ENCODE measurements at places on chromosomes 7 and 10. TPM values are rescaled to one million over a fixed set of nuclear protein-coding genes. Genes with fewer than 3 reads are reported as not detected.

GRCh38 chr7:116524609-116525297, at the start of gene CAV1:
CAV1 (plus strand) TSS chr7:116525036; CDS start chr7:116525063, 27 bp downstream.
- peak; percentile 97 for DNase-seq

- DNase-seq: no peak
Observed at GRCh38 chr10:132590094-132590751, 52.6 kb downstream of the INPP5A start.

- no peak for DNase-seq
Observed at GRCh38 chr10:1498746-1499358, 238.5 kb downstream of the ADARB2 start.

DNA sequence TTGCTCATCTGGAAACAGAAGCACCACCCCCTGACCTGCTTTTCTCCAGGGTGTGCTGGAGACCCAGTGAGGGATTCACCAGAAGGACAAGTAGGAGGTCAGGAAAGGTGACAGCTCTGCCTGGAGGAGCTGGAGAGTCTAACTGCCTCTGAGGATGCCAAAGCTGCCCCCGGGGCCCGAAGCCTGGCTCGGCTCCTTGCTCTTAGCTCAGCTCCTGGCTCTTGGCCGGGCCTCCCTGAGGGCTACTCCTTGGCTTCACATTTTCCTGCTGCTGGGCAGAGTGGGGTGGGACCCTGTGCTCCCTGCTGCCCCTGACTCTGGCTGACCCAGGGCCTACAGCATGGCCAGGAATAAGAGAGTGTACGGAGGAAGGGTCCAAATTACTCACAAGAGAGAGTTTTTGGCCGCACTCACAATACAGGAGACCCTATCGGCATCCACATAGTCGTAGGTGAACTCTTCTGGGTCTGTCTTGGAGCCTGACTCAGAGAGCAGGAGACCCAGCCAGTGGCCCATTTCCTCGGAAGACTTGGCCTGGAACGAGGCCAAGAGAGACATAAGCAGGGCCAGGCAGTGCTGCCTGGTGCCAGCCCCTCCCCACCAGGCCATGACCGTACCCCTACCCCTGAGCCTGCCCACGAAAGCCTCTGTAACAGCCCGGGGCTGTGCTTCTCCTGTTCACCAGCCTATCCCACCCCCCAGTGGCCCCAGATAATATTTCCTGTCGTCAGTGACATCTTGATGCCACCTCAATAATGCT, 63.1 kb downstream of the VWA2 start:
- no peak for DNase-seq

The STAMBPL1 gene
- 13.0 TPM for total RNA-seq

The LIPF gene
- total RNA-seq: not detected

- DNase-seq: no peak
Observed at GRCh38 chr7:96184783-96185182, 137.1 kb downstream of the SLC25A13 start.

The SHH gene
- total RNA-seq: not detected

- no peak for DNase-seq
Observed at GRCh38 chr10:85995791-85996190, 370.8 kb downstream of the GRID1 start.

The CCDC172 gene
- total RNA-seq: not detected

DNA sequence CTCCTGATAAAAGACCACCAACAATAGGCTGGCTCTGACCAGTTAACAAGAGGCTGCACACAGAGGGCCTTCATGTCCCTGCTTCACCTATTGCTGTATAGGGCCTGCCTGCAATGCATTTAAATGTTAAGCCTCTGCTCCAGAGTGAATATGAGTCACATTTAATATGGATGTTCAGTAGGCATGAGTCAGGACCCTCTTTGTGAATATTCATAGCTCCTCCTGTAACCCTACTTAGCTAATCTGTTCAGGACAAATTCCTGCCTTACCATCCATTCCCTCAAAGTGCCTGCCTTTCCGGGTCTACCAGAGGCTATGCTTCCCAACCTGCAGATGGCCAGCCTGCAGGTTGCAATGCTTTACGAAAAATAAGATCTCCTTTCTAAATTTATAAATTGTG, 32.5 kb downstream of the ARHGAP22 start:
- no peak for DNase-seq

DNA sequence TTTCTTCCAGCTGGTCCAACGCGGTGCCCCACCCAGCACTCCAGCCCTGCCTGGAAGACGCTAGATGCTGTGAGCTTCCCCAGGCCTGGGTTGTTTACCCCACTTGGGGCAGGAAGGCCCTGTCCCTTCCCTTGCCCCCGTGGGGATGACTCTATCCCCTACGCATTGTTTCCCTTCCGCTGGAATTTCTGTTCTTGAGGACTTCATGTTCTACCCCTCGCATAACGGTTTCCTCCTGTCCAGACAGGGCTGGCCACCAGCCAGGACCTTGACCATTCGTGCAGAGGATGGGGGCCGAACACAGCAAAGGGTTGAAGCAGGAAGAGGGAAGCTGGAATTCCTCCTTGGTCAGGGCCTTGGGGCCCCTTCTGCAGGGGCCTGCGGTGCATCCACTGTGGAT, 14.7 kb upstream of the SERPINE1 start:
- no peak for DNase-seq

The CTTNBP2 gene
- total RNA-seq: 7.6 TPM

DNA sequence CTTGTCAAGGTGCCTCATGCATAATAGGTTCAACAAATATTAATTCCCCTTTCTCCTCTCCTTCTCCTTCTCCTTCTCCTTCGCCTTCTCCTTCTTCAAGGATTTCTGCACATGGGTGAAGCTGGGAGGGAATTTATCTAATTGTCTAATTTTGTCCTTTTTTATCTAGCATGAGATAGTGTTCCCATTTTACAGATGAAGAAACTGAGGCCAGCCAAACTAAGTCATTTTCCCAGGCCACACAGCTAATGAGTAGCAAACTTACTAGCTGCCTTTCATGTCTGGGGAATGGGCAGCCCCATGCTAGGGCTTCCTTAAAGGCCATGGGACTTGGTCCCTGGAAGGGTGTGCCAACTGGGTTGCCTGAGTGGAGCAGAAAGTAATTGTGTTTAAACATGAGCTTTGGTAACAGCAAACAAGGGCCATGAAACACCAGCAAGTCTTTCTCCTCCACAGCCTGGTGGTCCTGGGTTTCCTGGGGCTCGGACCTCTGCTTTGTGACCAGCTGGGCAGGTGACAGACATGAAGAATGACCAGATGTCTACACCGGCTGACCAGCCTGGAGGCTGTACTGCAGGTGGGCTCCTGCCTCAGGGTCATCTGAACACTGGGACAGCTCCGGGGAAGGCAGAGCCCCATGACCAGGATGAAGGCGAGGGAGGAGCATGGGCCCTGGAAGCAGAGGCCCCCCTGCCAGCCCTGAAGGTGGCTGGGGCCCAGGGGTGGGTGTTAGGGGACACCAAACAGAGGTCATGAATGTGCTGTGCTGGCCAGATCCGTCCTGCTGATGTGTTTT, 138.0 kb downstream of the PTPN20 start:
- DNase-seq: peak; percentile 67

DNA sequence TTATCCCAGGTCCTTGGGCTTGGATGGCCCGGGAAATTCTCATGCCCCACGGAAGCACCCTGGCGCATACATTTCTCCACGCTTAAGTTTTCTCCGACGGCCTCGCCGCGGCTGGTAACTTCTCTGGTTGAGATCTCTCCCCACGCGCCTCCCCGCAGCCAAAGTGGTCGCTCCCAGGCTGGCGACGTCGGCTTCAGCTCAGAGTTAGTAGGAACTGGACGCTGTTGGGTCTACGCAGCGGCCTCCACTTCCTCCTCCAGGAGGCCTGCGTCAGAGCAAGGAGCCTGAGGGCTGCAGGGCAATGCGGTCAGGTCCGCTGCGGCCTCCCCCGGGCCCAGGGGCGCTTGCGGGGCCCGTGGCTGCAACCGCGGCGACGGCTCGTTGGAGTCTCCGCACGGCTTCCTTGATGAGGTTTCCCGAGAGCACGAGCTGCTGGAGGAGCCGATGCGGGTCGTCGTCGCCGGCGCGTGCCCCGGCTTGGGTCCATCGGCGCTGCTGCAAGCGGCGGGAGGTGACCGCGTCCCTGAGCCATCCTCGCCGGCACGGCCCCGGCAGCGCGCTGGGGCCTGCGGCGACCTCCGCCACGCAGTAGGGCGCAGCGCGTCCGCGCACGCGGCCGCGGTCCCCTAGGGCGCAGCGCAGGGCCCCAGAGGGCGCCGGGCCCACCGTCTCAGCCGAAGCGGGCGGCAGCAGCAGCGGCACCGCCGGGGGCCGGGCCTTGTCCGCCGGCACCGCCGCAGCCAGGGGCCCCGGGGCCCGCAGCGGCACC, 744 bp downstream of the FRAT2 start:
- peak; percentile 25 for DNase-seq

DNA sequence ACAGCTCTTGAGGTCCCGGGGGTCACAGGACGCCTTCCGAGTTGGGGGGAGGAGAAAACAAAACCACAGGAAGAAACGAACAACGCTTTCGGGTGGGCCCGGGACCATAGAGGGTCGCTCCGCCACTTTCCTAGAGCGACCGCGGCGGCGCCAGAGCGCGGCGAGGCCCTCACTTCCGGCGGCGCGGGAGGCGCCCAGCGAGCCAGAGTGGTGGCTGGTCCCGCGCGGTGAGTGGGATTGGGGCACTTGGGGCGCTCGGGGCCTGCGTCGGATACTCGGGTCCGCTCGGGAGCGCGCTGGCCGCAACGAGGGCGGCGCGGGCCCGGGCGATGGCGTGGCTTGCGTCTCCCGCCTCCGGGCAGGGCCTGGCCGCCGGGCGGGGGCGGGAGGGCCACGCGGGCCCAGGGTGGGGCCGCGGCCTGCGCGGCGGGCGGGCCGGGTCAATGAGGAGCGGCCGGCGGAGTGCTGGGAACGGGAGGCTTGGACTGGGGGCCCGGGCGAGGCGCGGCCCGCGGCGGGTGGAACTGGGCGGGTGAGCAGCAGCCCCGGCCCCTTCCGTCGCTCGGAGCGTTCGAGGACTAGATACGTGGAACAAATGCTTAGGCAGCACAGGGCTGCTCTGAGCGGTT, at the start of gene ZNF22:
Gene ZNF22 (plus strand): TSS at position 172 of the 629 bp plus-strand sequence. CDS start 2,446 bp downstream, outside the sequence.
- no peak for DNase-seq

DNA sequence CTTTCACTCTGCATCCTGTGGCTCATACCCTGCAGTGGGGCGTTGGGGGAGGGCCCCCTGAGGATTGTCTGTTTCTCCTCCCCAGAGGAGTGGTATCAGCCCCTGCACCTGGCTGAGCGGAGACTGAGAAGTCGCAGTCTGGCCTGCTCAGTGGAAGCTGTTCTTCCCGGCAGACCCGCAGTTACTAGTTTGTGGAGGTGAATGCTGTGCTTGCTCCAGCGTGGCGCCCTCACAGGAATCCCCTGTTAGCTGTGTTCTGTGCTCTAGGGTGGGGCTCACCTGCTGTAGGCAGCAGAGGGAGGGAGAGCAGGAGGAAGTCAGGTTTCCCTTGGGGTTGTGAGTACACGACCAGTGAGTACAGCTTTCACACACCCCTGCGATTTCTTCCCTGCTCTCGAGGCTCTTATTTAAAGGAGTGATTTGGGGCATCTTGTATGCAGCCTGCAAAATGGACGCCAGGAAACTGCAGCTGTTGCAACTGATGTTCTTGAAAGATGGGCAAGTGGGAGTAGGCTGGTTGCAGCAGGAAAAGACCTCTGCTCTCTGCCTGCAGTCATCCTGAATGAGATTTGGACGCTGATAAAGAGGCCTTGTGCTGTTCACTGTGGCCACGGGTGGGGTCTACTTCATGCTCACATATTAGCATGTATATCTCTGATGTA, 66.4 kb downstream of the HK1 start:
- no peak for DNase-seq

DNA sequence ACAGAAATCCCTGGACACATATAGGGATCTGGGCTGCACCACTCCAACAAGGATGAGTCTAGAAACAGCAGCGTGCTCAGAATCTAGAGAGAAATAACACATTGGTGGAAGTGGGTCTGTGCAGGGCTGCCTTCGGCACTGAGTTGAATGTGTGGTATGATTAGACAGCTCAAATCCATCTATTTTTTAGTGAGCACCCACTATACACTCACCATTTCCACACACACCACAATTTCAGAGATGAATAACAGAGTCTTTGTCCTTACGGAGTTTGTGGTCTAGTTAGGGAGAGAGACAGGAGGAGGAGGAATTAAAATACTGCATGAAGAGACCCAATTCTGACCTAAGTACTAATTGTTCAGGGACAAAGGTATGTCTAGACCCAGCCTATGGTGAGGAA, 44.2 kb downstream of the JAZF1 start:
- DNase-seq: no peak

All from lower leg skin (tissue), 4 donors.